ENCODE measurements at places on chromosomes 1 and 21. TPM values are rescaled to one million over a fixed set of nuclear protein-coding genes. Genes with fewer than 3 reads are reported as not detected.

- DNase-seq = no peak
Observed at GRCh38 chr21:42570362-42570761, 56.7 kb downstream of the SLC37A1 start.

Gene ARHGEF16
- polyA plus RNA-seq = not detected

- no peak for DNase-seq
Observed at GRCh38 chr1:150066838-150067183, 765 bp upstream of the VPS45 start.

DNA sequence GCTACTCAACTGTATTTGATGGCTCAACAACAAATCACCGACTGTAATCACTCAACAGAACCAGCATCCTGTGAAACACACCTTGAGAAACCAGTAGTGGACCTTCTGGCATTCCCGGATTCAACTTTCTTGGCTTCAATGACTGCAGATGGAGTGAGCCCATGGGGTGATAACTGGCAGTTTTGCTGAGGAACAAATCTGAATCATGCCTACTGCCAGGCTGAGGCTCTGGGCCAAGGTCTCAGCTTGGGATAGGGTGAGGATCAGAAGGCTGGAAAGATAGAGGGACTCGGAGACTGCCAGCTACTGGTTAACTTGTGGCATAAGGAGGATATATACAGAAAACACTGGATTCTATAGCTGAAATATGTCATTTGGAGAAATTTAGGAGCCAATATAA, 63.5 kb upstream of the DIRAS3 start:
- DNase-seq = no peak

GRCh38 chr1:178434360-178434759, 62.4 kb downstream of the CLEC20A start:
- no peak for DNase-seq

GRCh38 chr1:10471411-10472219, 714 bp downstream of the DFFA start:
- no peak for DNase-seq

DNA sequence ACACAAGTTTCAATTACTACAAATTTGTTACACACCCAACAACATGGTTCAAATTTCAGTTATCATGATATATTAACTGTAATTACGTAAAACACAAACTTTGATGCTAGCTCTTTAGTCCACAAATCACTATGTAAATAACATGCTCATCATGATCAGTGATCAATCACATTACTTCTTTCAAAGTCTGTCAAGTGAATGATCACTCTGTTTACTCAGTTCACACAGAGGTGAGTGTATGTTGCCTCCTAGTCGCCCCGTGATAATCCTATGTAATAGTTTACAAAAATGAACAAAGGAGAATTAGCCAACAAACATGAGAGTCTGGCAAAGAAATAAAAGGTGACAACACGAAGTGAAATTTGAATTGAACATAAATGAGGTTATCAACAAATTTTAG, 14.3 kb downstream of the EDEM3 start:
- DNase-seq = no peak

DNA sequence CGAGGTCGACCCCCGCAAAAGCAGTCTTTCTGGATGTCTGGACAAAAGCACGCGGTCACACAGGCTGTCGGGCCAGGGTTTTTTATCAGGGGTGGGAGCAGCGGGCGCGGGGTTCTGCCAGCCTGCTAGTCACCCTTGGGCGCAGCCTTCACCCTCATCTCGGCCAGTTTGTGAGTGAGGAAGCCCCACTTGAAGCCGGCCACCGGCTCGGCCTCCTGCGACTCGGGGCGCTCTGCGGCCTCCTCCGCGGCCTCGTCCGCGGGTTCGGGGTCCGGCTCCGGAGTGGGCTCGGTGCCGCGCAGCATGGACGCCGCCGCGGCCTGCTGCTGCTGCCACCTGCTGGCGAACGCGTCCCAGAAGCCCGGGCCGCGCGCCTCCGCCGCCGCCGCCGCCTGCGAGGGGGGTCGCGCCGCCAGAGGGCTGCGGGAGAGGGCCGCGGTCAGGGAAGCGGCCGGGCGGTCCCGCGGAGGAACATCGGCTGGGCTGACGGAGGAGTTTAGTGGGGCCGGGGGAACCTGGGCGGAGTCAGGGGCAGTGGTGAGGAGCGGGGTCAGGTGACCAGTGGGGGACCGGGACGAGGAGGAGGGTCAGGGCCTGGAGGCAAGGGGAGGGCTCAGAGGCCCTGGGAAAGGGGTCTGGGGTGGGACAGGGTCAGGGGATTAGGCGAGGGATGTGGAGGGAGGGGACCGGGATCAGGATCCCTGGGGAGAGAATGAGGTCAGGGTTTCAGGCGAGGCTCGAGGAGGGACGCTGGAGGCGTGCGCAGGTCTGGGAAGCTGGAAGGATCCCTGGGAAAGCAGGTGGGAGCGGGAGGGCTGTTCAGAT, 4.5 kb downstream of the C1orf232 start:
- peak; percentile 58 for DNase-seq

GRCh38 chr21:44531606-44532564, 8.1 kb downstream of the KRTAP10-1 start:
- no peak for DNase-seq

- no peak for DNase-seq
Observed at GRCh38 chr1:72326494-72326893, 44.2 kb upstream of the NEGR1 start.

GRCh38 chr1:38207275-38207674, 160.7 kb upstream of the POU3F1 start:
- no peak for DNase-seq

GRCh38 chr1:99590578-99591209, 55.2 kb upstream of the PALMD start:
- no peak for DNase-seq

- no peak for DNase-seq
Observed at GRCh38 chr21:39461419-39461818, 9.6 kb downstream of the SH3BGR start.

DNA sequence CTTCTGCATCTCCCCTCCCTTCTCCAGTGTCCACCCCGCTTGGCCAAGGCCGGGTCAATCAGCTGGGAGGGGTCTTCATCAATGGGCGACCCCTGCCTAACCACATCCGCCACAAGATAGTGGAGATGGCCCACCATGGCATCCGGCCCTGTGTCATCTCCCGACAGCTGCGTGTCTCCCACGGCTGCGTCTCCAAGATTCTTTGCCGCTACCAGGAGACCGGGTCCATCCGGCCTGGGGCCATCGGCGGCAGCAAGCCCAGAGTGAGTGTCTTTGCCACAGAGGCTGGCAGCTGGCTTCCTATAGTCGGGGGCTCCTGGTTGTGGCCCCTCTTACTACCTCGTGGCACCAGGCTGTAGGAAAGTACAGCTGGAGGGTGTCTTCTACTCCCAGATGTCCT, 3.6 kb downstream of the PAX7 start:
- no peak for DNase-seq

Gene RGS4
- polyA plus RNA-seq = not detected

DNA sequence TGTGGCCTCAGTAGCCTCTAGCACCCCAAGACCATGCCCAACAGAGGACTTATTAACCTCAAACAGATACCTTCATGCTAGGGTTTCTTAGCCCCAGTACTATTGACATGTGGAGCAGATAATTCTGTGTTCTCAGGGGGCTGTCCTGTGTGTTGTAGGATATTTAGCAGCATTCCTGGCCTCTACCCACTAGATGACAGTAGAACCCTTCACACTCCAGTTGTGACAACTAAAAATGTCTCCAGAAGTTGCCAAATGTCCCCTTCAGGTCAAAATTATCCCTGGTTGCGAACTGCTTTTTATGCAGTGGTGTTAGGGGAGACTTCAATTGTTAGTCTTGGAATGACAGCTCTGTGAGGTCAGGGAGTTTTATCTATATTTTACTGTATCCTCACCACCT, 8.1 kb downstream of the KAZN start:
- no peak for DNase-seq

DNA sequence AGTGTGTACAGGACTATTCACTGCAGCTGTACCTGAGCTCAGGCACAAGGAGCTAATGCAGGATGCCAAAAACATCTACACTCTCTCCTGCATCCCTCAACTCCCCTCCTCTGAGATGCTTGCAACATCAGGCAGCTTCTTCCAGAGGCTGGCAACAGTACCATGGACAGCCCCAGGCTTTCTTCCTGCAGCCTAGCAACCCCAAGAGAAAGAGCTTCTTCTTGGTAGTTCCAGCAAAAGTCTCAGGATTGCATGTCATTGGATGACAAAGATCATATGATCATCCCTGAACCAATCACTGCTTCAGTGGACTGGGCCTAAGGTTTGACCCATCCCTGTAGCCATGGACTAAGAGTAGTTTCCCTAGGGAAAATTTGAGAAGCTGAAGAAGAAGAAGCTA, 46.7 kb downstream of the CAMK2N1 start:
- DNase-seq = no peak

Gene ERVH48-1
- polyA plus RNA-seq = 1.2 TPM

Data from naive thymus-derived CD4-positive, alpha-beta T cell (primary cell).